Panc1 (cell line): ENCODE measurements at places on chromosomes 12 and 14. TPM values are rescaled to one million over a fixed set of nuclear protein-coding genes. Genes with fewer than 3 reads are reported as not detected.

KIF26A gene
- total RNA-seq, result 4.4 TPM

MGAT4C gene
- not detected for total RNA-seq

HOXC12 gene
- total RNA-seq, result 5.1 TPM

SLC2A14 gene
- total RNA-seq, result not detected

LRRC10 gene
- not detected for total RNA-seq

BDKRB2 gene
- 0.05 TPM for total RNA-seq

GPR84 gene
- total RNA-seq, result not detected
